CD8-positive, alpha-beta T cell (primary cell): ENCODE measurements at places on chromosomes 3 and 15.

DNA sequence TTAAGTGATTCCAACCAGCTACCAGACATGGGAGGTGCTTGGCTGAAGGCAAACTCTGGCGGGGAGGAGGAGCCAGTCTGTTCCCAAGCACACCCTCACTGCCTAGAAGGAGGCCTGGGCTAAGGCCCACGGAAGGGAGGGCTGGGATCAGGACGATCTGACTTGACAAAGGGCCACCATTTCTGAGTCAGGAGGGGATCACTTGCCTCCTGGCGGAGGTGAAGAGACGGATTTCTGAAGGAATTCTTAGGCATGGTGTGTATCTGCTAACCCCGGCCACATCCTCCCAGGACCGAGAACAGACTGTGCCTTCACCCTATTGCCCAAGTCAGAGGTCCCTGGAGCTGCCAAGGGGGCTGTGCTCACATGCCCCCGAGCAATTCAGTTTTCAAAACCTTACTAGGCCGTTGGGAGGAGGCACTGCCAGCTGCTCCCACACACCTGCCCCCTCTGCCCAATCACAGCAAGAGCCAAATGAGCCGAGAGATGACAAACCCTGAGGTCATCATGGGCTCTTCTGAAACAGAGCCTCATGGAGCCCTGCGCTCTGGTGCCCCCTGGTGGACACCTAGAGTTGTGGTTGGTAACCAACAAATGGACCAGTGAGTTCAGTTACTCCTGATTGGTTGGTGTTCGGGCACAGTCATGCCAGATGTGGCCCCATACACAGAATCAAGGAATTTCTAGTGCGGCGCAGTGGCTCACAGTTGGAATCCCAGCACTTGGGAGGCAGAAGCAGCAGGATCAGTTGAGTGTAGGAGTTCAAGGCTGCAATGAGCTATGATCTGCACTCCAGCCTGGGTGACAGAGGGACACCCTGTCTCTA is 6.5 kb upstream of the TNK2 start:
- peak; percentile 96 for DNase-seq

- no peak for DNase-seq
Observed at GRCh38 chr3:129421988-129422745, 6.3 kb downstream of the EFCAB12 start.

- no peak for DNase-seq
Observed at GRCh38 chr3:156811089-156811862, 14.9 kb upstream of the LEKR1 start.

GRCh38 chr15:34657469-34658127 is 74.1 kb upstream of the GOLGA8B start:
- no peak for DNase-seq

DNA sequence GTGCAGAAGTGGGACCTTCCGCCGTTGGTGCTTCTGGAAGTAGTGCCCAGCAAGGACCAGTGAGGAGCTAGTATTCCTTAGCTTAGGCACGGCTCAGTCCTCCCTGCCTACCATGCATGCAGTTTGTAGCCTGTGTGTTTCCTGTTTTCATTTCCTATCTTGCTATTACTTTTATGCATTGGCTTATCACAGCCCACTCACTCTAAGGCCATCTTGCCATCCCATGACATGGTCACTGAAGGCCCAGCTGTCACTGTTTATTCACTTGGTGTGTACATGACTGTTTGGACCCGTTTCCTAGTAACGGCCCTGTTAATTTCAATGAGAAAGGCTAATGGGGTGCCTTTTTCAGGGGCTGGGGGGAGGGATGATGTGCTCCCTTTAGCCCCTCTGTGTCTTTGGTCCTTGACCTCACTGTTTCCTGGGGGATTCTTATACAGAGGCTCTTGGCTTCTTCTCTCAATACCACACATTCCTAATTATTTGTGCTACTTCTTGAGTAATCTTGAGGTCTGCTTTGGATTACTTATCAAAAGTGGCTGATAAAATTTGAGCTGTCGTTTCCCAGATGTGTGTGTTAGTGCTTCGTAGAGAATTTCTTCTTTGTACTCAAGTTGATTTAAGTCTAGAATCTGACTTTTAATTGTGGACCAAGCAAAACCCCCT is 24.5 kb upstream of the TRAK1 start:
- no peak for DNase-seq

- DNase-seq: no peak
Observed at GRCh38 chr15:31359702-31360111, 33.1 kb downstream of the KLF13 start.

- no peak for DNase-seq
Observed at GRCh38 chr15:81400640-81401236, 26.7 kb upstream of the TMC3 start.

DNA sequence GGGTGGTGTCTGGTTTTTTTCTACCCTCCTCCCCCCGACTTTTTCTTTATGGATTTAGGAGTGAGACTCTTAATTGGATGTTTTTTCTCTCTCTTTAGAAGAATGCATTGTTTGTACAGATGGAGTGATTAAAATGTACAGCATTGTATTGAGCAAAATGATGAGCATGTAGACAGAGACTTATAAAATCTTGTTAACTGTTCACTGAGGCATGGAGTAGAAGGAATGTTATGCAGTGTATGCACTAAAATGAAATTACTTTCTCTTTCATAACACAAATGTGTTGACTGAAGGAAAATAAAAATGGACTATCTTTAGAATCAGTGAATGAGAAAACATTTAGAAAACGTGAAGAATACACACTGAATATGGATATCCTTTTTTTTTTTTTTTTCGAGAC is 39.8 kb downstream of the ZFAND6 start:
- no peak for DNase-seq

DNA sequence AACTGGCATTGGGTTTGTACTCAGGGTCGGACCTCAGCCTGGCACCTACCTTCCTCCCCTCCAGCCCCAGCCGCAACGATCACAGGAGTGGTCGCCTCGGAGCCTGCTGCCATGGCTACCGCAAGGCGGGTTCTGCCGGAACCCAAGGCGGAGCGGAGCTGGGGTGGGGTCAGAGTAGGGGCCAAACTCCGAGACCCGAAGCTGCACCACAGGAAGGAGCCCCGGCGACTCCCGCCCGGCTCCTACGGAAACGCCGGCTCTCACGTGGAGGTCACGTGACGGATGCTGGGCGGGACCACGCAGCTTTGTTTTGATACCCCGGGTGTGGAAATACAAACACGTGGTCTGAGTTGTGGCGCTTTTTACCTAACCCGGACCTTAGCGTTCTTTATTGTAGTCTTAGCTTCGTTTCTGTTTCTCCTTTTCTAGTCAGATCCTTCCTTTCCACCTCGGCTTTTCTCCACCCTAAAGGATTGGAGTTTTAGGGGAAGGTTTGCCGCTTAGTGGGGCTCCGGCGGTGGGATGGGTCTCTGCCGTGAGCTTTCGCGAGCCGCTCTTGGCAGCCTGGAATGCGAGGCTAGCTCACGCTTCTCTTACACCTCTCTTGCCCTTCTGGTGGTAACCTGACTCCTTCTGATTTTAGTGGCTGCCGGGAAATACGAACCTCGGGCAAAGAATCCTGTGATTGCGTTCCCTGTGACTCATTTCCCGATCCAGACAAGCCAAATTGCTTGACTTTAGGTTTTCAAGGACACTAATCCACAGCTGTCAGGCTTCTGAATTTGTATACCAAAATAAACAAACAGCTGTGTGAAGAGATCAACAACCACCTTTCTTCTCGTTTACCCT is at the start of gene HSPBAP1:
Gene HSPBAP1, minus strand, starts transcription at position 264 of the 849 bp plus-strand sequence. Its CDS starts 151 bp downstream, at position 113.
- DNase-seq: peak; percentile 90

GRCh38 chr3:60424942-60425341 is 826.3 kb downstream of the FHIT start:
- no peak for DNase-seq

- no peak for DNase-seq
Observed at GRCh38 chr3:120693439-120694171, 11.6 kb upstream of the HGD start.

GRCh38 chr3:100516838-100517237 is 24.4 kb downstream of the TMEM45A start:
- no peak for DNase-seq

DNA sequence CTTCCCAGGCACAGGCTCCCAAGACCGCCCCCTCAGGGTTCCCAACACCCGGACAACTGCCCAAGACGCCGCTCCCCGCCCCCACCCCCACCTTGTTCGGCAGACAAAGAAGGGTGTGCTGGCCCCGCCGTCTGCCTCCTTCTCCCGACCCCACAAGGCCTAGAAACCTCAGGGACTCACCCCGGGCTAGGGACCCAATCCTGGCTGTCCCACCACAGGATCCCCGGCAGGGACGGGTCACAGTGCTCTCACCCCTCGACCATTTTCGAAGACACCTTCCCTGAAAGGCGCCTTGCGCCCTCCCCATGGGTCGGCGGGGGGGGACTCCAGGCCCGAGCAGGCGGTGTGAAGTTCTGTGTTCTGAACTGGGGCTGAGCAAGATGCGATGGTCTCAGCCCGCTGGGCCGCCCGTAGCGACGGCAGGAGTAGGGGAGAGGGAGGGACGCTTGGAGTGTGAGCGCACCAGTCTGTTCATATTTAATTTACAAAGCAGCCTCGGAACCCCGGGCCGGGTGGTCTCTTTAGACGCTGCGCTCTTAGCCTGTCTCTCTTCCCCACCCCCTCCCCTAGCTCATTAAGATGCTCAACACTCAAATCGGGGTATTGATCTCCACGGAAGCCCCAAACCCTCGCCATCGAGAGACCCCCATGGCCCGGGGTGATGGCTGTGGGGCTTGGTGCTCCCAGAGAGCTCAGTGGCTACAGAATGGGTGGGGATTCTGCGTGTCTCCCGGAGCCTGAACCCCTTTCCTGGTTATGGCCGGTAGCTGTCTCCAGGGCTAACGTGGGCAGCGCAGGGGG is 1.4 kb upstream of the ISLR2 start:
- DNase-seq: no peak

GRCh38 chr3:14150078-14150477 is 25.2 kb downstream of the TMEM43 start:
- DNase-seq: peak; percentile 10

- no peak for DNase-seq
Observed at GRCh38 chr3:195790901-195791300, 20.8 kb downstream of the MUC4 start.

- no peak for DNase-seq
Observed at GRCh38 chr3:189038773-189039745, 132.7 kb upstream of the TPRG1 start.

GRCh38 chr15:97547381-97547780 is 413.1 kb upstream of the ARRDC4 start:
- DNase-seq: no peak

GRCh38 chr3:8563597-8563996 is 62.0 kb downstream of the LMCD1 start:
- DNase-seq: no peak

- no peak for DNase-seq
Observed at GRCh38 chr15:61184431-61184830, 44.7 kb downstream of the RORA start.

GRCh38 chr3:50248387-50248786 is 12.4 kb downstream of the GNAI2 start:
- DNase-seq: no peak

DNA sequence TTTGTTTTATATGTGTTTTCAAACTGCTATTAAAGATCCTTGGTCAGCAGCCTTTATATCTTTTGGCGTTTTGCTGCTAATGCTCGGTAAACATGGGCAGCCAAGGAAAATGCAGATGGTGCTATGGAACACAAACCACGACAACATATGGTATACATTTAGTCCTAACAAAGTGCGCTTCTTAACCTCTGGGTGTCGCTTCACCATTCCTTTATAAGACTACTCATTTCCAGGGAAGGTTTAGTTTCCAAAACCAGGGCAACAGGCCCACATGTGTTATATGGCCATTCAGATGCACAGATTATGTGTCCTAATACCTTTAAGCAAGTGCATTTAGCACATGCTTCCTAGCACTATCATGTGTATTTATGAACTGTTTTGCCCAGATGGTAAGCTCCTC is 14.7 kb downstream of the SHOX2 start:
- no peak for DNase-seq

- no peak for DNase-seq
Observed at GRCh38 chr3:9951598-9951961, 628 bp downstream of the PRRT3 start.

- no peak for DNase-seq
Observed at GRCh38 chr3:14649466-14649865, 2.1 kb upstream of the CCDC174 start.

GRCh38 chr15:62945760-62946159 is 96.8 kb upstream of the TPM1 start:
- DNase-seq: no peak

GRCh38 chr3:100269001-100269400 is 8.2 kb downstream of the TBC1D23 start:
- DNase-seq: no peak

- DNase-seq: no peak
Observed at GRCh38 chr3:57391767-57392166, 99.3 kb upstream of the ASB14 start.

GRCh38 chr3:55588146-55588765 is 101.2 kb upstream of the WNT5A start:
- DNase-seq: no peak

DNA sequence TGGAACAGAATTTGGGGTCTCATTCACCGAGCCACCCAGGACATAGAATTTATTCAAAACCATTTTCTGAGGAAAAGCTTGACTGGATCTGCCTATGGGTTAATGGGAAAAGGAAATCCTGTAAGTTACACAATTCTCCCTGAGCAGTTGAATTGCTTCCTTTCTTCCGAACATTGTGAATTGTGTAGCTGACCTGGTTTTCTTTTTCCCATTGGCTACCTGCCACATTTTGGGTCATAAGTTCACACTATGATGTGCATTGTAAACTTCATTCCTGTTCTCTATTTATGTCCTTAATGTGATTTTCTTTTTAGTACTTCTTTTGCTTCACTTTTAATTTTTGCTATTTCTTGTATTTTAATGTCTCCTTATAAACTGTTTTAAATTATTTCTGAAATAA is 386.0 kb upstream of the LRRC3B start:
- no peak for DNase-seq

GRCh38 chr3:153180860-153181372 is 18.9 kb downstream of the RAP2B start:
- no peak for DNase-seq
